Cortex of kidney (tissue), 1 donor: ENCODE measurements at places on chromosomes 6 and 20.

GRCh38 chr6:296151-297122, 4.2 kb downstream of the DUSP22 start:
- no peak for DNase-seq

- no peak for DNase-seq
Observed at GRCh38 chr20:20012541-20012940, 4.6 kb upstream of the NAA20 start.

DNA sequence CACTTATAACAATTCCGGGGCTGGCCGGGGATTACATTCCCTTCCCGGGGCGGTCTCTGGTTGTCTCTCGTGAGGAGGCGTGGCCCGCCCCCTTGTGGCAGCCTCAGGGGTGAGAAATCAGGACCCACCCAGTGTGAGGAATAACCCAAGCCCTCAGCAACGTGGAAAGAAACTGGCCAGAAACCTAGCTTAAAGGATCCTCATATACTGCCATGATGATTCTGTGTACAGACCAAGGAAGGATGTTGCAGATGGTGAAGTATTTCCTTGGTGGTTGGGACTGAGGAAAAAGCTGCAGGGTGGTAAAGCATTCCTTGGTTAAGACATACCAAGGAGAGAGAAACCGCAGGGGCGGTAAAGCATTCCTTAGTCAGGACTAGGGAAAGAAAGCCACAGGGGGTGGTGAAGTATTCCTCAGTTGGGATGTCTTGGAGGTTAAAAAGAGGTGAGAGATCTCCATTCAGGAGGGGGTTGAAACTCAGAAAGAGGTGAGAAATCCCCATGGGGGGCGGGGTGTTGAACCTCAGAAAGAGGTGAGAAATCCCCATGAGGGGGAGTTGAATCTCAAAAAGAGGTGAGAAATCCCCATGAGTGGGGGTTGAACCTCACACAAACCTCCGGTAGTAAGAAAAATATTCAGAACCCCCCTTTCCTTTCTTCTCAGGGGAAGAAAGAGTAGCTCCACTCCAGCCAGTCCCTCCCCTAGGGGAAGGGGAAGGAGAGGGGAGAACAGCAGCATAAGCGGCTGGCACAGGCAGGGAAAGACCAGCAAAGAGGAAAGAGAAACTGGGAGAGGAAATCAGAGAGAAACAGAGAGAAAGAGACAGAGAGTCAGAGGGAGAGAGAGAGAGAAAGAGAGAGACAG, 238.1 kb downstream of the RNGTT start:
- no peak for DNase-seq

DNA sequence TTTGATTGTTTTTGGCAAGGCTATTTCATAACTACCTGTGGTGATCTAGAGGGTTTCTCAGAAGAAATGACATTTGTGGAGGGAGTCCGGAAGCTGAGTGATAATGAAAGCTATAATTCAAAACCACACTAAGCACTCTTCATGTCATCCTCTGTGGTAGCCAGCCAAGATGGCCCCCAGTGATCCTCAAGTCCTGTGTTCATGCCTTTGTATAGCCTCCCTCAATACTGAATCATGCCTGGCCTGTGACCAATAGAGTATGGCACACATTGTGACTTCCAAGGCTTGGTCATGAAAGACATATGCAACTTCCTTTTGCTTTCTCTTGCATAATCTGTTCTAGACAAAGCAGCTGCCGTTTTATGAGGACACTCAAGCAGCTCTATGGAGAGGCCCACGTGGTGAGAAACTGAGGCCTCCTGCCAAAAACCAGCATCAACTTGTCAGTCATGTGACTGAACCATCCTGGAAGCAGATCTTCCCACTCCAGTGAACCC, 12.8 kb upstream of the DNAAF9 start:
- no peak for DNase-seq

DNA sequence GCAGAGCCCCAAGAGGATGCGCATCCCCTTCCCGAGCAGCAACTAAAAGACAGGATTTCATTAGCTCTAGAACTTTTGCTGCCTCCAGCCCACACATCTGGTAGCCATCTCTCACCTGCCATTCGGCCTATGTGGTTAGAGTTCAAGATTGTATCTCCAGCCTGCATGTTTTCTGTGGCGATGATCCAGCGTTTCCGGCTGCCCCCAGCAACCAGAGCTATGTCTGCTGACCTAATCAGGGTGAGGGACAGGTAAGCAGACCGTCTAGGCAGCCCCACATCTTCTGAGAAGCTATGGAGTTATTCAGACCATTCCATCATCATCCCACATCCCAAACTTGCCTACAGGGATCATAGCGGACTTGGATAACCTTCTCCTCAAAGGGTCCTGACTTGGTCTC, 2.3 kb upstream of the CUL7 start:
- DNase-seq, result no peak

GRCh38 chr20:48360342-48360975, 467.3 kb downstream of the PREX1 start:
- no peak for DNase-seq

- no peak for DNase-seq
Observed at GRCh38 chr6:105179244-105180065, at the start of gene POPDC3. Gene POPDC3 (minus strand): TSS chr6:105180014. CDS start chr6:105161909, 18,105 bp downstream.

GRCh38 chr6:85494547-85495536, 45.0 kb downstream of the NT5E start:
- DNase-seq, result no peak

DNA sequence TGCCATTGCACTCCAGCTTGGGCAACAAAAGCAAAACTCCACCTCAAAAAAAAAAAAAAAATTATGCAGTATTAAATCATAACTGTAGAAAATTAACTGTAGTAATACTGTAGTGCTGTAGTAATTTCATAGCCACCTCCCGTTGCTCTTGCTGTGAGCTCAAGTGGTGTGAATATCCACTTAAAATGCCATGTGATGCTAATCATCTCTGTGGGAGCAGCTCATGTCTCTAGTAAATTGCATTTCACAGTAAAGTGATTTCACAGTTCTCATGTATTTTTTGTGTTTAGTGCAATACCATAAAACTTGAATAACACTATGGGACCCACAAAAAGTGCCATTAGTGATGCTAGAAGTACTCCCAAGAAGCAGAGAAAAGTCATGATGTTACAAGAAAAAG, 14.4 kb upstream of the FAM217A start:
- DNase-seq, result no peak

DNA sequence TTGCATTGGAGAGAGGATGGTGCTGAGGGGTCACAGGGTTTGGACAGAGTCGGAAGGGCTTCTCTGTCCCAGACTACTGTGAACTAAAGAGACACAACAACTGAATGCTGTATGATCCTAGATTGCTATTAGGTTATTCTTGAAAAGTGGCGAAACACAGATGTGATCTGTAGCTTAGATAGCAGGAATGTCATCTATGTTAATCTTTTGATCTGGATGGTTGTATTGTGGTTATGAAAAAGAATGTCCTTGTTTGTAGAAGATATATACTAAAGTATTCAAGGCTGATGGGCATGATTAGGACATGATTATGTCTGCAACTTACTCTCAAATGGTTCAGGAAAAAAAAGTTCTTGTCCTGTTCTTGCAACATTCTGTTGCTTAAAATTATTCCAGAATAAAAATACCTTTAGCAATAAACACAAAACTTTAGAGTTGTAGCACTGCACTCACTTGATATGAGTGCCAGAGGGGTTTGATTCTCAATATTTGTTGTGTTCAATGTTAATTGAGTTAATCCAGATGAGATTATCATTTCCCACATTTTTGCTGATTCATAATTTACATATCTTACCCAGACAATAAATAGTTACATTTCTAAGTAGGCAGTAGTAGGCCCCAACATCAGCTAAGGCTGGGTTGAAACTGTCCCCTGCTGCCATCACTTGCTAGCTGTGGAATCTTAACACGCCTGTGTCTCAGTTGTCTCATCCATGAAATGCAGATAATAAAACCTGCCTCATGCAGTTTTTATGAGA, 645.2 kb downstream of the KIF16B start:
- DNase-seq, result no peak

DNA sequence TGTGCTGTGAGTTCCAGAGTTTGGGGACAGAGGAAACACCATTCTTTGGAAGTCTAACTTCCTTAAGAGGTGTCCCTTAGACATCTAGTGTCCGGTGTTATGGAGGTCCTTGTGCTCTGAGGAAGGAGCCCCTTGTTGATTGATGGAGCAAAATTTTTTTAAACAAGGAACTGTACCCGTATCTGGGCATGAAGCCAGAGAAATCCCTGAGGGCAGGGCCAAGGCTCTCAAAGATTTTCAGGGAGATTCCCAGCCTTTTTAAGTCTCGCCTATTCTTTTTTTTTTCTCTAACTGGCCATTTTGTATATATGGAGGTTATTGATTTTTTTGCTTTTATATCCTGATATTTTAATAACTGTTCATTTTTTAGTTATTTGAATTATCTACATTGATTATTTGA, 45.9 kb downstream of the TRIM38 start:
- no peak for DNase-seq

- no peak for DNase-seq
Observed at GRCh38 chr20:50144362-50144761, 9.2 kb downstream of the PEDS1 start.

DNA sequence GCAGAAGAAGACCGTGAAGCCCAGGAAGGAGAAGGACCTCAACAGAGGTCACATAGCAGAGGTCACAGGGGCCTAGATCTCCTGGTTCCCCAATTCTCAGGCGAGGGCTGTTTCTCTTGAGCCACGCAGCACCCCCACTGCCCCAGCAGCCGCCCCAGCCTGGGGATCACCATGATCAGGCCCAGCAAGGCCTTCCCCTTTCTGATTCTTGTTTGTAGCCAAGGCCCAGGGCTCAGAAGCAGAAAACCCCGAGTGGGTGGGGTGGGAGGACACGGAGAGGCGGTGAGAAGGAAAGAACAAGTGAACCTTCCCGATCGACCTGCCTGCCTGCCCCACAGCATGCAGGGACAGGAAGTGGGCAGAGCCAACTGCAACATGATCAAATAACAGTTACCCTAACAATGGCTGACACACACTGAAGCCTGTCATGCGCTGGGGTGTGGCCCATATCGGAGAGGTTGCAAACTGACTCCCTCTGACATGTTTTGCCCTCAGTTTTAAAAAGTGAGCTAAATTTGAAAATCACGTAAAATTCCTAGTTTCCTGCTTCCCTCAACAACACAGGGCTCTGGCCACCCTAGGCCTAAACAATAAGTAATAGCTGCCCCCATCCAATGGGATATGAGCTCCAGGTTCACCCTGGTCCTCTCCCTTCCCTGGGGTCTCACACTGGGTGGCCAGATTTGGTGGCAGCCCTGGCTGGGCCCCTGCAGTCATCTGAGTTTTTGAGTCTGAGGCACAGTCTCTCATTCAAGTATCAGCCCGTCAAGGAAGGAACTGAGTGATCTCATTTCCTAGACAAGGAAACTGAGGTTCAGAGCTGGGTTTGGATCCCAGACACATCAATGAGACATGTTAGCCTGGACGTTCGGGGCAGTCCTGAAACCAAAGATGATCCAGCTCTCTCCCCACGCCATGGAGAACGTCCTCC, 6.5 kb downstream of the PEDS1 start:
- no peak for DNase-seq
